Stimulated activated CD4-positive, alpha-beta T cell treated with anti-CD3 and anti-CD28 coated beads, Interleukin-4, amount 100 ng/mL, for 48 hours (primary cell): ENCODE measurements at places on chromosomes 5 and 9.
A peak's percentile ranks its signal among the peaks of the same experiment; 100 is the strongest.

DNA sequence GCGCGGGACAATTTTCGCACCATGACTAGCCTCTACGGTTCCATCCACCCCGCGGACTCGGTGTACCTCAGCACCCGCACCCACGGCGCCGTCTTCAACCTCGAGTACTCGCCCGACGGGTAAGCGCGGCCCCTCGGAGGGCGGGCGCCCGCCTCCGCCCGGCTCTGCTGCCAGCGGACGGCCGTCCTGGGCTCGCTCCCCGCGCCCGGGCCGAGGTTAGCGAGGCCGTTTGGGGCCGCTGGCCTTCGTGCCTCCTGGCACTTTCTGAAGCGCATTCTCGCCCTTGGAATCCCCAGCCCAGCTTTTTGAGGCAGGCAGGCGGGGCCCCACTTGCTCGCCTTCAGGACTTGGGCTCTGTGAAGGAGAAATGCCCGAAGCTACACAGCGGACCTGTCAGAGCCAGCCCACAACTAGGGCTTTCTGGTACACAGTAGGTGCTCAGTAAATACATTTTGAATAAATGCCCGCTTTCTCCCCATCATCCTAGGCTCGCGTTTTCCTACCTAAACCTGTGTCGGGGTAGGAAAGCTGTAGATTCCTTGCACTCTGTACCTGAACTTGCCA is 772 bp downstream of the DCAF10 start:
- DNase-seq, result peak; percentile 26

DNA sequence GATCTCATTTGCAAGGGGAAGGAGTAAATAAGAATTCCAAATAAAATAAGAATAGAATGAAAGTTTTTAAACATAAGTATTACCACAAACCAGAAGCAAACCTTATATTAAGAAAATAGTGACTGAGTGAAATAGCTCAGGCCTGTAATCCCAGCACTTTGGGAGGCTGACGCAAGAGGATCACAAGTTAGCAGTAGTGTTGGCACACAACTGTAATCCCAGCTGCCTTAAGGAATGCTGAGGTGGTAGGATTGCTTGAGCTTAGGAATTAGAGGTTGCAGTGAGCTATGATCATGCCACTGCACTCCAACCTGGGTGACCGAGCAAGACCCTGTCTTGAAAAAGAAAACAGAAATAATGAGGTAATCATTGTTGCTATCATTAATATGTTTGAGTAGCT is 47.0 kb downstream of the APC start:
- DNase-seq, result no peak

GRCh38 chr9:121399883-121400607 is 30.0 kb upstream of the STOM start:
- no peak for DNase-seq

- DNase-seq, result no peak
Observed at GRCh38 chr5:134258896-134259295, 33.0 kb upstream of the PPP2CA start.

DNA sequence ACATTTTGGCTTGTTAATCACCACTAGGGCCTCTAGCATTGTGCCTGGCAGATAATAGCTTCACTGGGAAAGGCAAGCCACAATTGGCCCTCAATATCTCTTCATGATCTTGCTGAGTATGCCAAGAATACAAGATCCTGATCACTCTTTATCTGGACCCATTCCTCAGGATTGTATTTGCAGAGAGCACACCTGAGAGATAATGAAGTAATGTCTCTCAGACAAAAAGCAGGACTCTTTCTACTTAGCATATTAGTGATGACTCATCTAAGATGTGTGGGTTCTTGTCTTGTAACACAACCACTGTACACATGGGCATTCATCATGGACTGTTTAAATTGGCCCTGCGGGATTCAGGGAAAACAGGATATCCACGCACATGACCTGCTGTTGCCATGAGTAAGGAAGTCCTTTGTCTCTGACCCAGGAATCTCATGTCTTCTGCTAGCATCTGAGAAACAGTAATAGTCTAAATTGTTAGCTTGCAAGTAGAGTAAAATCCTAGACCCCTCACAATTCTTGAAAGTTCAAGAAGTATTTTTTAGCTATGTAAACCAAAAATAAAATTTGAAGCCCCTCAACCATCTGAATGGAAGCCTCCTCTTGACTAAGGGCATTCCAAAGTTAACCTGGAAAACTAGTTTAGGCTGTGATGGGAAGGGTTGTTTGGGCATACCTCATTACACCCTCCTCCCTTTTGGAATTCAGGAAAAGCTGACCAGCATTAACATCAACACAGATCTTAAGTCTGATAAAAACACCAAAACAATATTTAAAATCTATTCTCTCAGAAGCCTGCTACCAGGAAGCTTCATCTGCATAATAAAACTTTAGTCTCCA is 28.0 kb upstream of the NFIL3 start:
- no peak for DNase-seq

- no peak for DNase-seq
Observed at GRCh38 chr5:88883059-88883835, at the start of gene MEF2C. MEF2C (minus strand) TSS chr5:88883184; CDS start chr5:88823788, 59,396 bp downstream.

DNA sequence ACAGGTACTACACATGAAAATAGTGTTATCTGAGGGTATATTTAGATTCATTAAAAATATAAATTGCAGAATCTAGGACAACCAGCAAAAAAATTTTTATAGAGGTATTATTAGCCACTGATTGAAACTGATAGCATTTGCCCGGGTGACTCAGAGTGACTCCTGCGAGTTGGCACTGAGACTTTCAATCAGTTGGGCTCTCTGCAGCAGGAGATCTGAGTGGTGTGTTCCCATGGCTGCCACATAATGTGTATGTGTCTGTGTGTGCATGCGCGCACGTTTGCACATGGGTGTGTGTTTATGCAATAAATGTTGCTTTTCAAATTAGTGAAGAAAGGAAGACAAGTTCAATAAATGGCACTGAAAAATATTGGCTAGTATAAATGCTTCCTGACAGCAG is 100.1 kb upstream of the MRPS30 start:
- DNase-seq, result no peak

DNA sequence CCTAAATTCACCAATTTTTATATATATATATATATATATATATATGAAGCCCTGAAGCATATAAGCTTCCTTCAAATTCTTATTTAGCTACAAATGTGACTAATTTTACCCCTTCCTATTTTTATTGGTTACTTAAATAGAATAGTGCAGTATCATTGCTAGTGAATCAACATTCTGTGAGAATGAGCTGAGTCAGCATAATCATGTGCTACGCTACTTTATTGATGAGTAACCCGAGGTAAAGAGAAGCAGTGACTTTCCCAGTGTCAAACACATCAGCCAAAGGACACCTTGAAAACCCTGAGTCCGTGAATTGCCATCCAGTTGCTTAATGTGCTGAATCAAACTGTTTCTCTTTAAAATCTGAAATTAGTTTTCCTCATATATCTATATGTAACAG is 546.2 kb downstream of the DMRTA1 start:
- no peak for DNase-seq

DNA sequence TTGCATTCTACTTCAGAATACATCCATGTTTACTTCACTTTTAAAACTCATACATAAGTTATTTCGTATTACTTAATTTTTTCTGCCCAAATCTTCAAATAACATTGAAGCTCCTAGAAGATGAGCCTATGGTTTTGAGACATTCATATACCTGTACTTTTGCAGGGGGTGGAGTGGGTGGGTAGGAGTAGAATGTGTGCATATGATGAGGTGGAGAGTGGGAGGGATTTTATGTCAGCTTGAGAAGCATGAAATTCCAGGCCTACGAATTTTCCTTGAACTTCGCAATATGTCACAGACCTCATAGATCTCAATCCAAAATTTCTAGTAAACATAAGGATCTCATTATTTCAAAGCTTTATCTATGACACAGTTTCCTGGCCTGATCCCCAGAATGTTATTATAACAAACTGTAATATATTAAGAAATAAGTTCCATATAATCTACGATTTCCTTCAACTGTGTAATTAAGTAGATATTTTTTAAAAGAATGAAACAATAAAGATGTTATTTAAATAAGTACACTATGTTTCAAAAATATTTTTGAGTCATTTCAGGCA is 19.7 kb upstream of the MOB3B start:
- DNase-seq, result no peak

- peak; percentile 34 for DNase-seq
Observed at GRCh38 chr5:172450861-172451695, 3.2 kb downstream of the SH3PXD2B start.

GRCh38 chr5:92927291-92927778 is 653.7 kb downstream of the NR2F1-AS1 start:
- DNase-seq, result no peak

DNA sequence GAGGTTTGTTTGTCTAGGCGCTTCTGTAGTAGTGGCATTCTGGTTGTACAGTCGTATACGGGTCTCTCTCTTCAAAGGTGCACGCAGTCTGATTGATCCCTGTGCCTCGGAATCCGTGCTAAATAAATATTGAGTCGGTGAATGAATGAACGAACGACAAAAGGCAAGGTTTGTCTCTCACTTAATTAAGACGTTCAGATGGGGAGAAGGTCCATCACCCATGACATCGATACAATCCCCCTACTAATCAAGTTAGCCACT is 500 bp upstream of the CREBRF start:
- no peak for DNase-seq

DNA sequence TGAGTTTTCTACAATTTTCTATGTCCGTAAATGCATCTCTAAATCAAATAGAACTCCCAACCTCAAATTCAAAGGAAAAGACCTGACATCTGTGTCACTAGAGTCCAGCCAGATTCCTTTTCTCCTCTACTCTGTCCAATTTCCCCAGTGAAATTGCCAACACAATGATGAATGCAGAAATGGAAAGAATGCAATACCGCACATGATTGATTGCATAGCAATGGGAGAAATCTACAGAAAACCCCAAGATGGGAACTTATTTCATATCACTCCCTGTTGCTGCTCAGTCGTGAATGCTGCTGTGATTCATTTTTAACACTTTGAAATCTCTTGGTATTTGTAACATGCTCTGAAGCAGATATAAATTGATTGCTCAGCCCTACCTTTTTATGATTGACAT is 355.1 kb upstream of the TUSC1 start:
- no peak for DNase-seq

GRCh38 chr5:173671121-173671949 is 54.9 kb upstream of the BOD1 start:
- no peak for DNase-seq

DNA sequence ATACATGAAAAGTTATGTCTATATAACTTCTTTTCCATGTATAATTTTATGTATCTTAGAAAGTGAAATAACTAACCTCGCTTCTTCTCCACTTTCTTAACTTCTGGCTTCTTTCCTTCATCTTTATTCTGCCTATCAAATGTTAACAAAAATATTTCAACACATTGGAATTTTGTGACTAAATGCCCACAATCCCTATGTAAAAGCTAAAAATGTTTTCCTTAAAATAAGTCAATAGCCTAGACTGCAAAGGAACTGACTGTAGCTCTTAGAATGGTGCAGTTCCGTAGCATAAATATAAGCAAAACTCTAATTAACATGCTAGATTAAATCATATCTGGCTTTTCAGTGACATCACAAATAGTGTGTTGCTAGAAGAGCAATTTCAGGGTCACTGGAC is 40.9 kb downstream of the PSIP1 start:
- DNase-seq, result no peak

DNA sequence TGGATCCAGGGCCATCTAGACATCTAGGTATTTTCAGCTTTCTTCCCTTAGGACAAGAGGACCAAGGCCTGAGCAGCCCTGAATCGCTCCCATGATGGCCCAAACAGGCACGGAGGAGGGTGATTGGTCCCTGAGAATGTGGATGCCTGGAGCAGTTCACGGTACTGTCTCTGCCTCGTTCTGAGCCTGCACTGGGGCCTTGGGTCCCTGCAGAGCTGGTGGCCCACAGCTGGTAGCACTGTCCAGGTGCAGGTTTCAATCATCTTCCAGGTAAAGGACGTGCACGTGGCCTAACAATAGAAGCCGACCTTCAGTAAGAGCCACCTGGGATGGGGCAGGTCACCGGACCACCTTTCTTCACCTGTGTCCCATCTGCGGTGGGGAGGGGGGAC is 19.4 kb upstream of the FCN1 start:
- DNase-seq, result no peak

DNA sequence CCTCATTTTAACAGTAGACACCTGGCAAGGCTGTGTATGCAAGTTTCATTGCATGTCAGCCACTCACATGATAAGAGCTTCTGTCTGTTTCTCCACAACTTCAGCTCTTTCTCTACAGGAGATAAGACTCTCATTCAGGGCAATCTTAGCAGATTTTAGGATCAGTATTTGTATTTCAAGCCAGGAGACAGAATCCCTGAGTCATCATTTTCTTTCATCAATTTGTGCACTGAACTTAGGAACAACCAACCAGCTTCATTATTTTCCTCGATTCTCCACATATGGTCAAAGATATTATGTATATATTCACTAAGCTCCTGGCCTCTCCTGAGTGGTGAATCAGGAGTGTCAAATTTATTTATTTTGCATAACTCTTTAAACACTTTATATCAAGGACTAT is 181.8 kb upstream of the CCNH start:
- no peak for DNase-seq

GRCh38 chr5:178473854-178474253 is 116.3 kb downstream of the COL23A1 start:
- no peak for DNase-seq

DNA sequence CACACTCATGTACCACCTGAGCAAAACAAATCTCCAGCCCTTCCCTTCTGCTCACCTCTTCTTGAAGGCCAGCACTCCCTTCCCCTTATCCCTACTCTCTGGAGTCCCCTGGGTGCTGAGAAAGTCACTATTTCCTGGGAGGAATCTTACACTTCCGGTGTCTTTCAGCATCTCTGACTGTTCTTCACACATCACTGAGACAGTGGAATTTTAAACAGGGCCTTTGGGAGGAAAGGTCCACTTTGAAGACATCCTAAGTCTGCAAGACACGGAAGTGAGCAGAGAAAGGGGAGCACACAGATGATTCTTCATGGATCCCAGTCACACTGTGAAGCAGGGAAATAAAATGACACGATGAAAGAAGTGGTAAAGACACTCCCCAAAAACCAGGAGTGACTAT is 25.6 kb downstream of the FRMD3 start:
- DNase-seq, result no peak

GRCh38 chr9:15287309-15287708 is 19.7 kb downstream of the TTC39B start:
- no peak for DNase-seq

DNA sequence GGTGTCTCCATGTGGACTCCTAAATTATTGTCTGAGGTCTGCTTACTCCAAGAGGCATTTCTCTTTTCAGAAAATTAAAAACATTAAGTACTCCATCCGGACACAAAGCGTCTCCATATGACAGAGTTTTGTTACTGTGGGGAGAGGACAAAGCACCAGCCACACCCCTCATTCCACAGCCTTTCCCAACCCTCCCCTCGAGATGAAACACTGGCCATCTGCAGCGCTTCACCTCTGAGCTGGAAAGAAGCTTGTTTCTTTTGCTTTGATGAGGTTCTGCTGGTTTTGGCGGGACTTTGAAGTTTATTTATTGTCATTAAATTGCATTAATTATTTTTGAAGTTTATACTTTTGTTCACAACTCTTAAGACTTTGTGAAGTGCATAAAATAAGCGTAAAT is 27.6 kb upstream of the NKD2 start:
- no peak for DNase-seq

GRCh38 chr9:97479496-97480159 is 21.8 kb upstream of the TMOD1 start:
- DNase-seq, result no peak

GRCh38 chr9:76077537-76077936 is 187.1 kb downstream of the PCSK5 start:
- no peak for DNase-seq
